ENCODE measurements at places on chromosomes 1 and 21.
A peak's percentile ranks its signal among the peaks of the same experiment; 100 is the strongest.

DNA sequence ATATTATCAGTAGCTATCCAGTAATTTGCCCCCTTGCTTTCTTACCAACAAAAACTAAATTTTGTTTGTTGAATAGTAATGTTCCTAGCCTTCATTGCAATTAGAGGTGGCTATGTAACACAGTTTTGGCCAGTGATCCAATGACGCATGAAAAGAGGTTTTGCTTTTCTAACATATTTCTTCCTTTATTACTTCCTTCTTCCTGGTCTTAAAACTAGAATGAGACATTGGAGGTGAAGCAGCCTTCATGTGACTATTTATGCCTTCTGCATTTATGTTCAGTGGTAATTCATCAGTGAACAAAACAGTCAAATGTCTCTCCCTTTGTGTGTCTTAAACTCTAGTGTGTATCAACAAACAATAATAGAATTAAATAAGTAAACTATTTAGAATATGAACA, 35.5 kb downstream of the LRIF1 start:
- DNase-seq = no peak

- peak; percentile 62 for DNase-seq
These were observed 1.1 kb upstream of the ADIPOR1 start for GRCh38 chr1:202959276-202959620.

DNA sequence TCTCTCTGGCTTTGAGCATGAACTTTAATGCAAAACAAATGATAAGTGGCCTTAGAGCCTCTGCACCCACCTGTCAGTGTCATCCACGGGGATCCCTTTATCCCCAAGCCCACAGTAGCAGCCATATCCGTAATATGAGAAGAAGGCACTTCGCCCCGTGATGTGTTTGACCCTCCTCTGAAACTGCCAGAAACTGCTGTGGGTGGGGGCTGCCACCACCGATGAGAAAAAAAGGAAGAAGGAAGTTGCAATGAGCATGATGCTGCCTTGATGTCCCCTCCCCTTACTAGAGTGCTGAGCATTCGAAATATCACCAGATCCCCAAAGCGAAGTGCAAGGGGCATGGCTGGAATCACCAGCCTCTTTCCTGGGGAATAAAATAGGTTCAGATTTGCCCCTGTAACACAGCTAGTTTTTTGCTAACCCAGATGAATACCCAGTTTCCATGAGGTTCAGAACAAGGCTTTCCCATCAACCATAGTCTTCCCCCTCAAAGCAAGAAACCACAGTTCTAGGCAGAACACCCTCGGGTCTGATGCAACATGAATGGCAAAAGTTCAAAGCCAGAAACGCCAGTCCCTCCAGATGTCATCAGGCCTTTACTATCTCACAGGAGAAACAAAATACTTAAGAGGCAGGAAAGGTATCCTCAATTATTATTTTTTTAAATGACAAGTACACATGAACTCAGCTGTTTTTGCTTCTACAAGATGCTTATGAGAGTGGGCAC, 10.8 kb upstream of the UBXN10 start:
- peak; percentile 18 for DNase-seq

- DNase-seq = no peak
These were observed 18.8 kb downstream of the PKNOX1 start for GRCh38 chr21:42993051-42993712.

DNA sequence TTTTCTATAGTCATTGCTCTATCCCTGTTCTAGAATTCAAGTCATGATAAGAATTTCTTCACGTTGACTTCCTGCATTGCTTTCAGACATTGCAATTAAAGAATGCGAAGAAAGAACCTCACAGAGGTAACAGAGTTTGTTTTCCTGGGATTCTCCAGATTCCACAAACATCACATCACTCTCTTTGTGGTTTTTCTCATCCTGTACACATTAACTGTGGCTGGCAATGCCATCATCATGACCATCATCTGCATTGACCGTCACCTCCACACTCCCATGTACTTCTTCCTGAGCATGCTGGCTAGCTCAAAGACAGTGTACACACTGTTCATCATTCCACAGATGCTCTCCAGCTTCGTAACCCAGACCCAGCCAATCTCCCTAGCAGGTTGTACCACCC, 10.6 kb downstream of the APCS start:
- DNase-seq = no peak

- DNase-seq = peak; percentile 47
These were observed 50.2 kb upstream of the TSHB start for GRCh38 chr1:114979278-114979891.

- DNase-seq = no peak
These were observed 40.6 kb downstream of the KCNC4 start for GRCh38 chr1:110250749-110251148.

DNA sequence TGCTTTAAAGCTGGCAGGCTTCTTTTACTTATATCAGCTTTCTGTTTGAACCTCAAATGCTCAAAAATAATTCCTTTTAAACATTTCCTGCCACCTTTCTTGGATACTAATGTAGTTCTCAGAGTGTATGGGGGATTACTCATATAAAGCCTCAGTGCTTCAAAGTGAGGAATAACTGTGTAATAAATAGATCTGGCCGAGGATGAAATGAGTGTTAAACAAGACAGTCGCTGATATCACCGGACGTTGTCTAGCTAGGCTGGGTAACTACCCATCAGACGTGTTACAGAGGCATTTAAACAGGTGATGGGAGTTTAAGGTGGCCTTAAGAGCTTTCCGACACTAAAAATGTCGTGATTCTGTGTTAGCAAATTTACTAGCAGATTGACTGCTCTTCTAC, 53.1 kb downstream of the VANGL2 start:
- DNase-seq = no peak

Data from NCI-H2171 treated with DMSO at 0.1 percent for 48 hours (cell line).